A549 (cell line): ENCODE measurements at places on chromosomes 4 and X. TPM values are rescaled to one million over a fixed set of nuclear protein-coding genes. Genes with fewer than 3 reads are reported as not detected.

PAGE1 gene
- 0.16 TPM in 1 of 3 replicates, not detected in the others for polyA plus RNA-seq

NLGN4X gene
- polyA plus RNA-seq: 0.06 TPM in 1 of 3 replicates, not detected in the others

KLHL4 gene
- 3.5 to 4.3 TPM (median 3.7 TPM) in 3 replicates for polyA plus RNA-seq

PNMA6A gene
- 2.4 to 3.3 TPM (median 2.6 TPM) in 3 replicates for polyA plus RNA-seq

FRAS1 gene
- polyA plus RNA-seq: 2.3 to 3.0 TPM (median 2.8 TPM) in 3 replicates

EDA2R gene
- 13.0 to 13.7 TPM (median 13.7 TPM) in 3 replicates for polyA plus RNA-seq

CXorf49B gene
- not detected in 3 replicates for polyA plus RNA-seq

SNCA gene
- 0.13 TPM in 1 of 3 replicates, not detected in the others for polyA plus RNA-seq

F8 gene
- 4.3 to 6.1 TPM (median 4.7 TPM) in 3 replicates for polyA plus RNA-seq

SH2D1A gene
- polyA plus RNA-seq: not detected in 3 replicates

DOCK11 gene
- 5.8 to 7.8 TPM (median 5.9 TPM) in 3 replicates for polyA plus RNA-seq

SATL1 gene
- polyA plus RNA-seq: 0.03 to 0.04 TPM (median 0.03 TPM) in 3 replicates

ART3 gene
- not detected in 3 replicates for polyA plus RNA-seq

ARSD gene
- 9.2 to 11.2 TPM (median 9.9 TPM) in 3 replicates for polyA plus RNA-seq

RASSF6 gene
- 1.6 to 1.8 TPM (median 1.8 TPM) in 3 replicates for polyA plus RNA-seq

EMCN gene
- polyA plus RNA-seq: not detected in 3 replicates

RNF4 gene
- 65.8 to 67.1 TPM (median 66.9 TPM) in 3 replicates for polyA plus RNA-seq

NOX1 gene
- polyA plus RNA-seq: 0.07 TPM in 1 of 3 replicates, not detected in the others
